ENCODE measurements at places on chromosomes 4 and X. TPM values are rescaled to one million over a fixed set of nuclear protein-coding genes. Genes with fewer than 3 reads are reported as not detected.

Gene EXOC1L
- not detected for total RNA-seq

Gene WNK3
- 0.64 TPM for total RNA-seq

Gene GATA1
- total RNA-seq, result not detected

Gene CORIN
- 3.2 TPM for total RNA-seq

Gene CPLX1
- total RNA-seq, result not detected

Gene ADGRL3
- total RNA-seq, result 1.3 TPM

Gene PNMA6A
- 0.43 TPM for total RNA-seq

Gene SCLT1
- total RNA-seq, result 19.3 TPM

Gene TMEM154
- total RNA-seq, result 11.2 TPM

Gene KLHL34
- not detected for total RNA-seq

Gene ATP1B4
- not detected for total RNA-seq

DNA sequence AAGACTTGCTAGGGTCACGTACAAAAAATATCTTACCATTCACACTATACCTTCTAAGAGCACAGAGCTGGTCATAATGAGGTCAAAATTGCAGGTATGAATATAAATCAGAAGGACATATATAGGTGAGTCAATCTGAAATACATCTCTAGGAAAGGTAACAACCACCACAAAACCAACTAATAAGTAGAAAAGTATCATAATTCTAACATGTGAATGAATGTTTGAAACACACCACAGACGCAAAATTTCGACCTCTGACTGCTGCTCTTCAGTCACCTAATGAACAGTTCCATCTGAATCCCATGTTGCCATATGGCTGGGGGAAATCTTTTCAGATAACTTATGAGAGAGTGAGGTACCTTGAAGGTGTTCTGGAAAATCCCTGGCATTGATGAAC, 22.1 kb downstream of the STAP1 start:
- DNase-seq, result no peak

DNA sequence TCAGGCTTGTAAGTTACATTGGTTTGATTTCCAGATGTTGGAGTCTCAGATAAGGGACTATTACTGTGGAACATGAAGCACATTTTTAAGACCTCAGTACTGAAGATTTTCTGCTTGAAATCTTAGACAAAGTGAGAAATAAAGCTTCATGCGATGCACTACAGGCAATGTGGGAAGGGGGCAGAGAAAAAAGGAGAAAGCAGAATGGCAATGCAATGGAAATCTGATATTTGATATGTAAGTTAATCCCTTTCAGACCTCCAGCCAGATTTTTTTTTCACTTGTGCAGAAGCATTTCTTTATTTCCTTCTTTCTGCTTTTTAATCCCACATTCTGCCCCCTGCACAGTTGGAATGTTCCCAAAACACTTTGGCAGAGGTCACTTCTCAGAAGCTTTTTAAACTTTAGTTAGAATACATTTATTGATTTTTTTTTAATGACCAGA, 174.3 kb downstream of the ADGRL3 start:
- DNase-seq, result no peak

GRCh38 chr4:7530932-7531639, 96.4 kb upstream of the PSAPL1 start:
- DNase-seq, result no peak

DNA sequence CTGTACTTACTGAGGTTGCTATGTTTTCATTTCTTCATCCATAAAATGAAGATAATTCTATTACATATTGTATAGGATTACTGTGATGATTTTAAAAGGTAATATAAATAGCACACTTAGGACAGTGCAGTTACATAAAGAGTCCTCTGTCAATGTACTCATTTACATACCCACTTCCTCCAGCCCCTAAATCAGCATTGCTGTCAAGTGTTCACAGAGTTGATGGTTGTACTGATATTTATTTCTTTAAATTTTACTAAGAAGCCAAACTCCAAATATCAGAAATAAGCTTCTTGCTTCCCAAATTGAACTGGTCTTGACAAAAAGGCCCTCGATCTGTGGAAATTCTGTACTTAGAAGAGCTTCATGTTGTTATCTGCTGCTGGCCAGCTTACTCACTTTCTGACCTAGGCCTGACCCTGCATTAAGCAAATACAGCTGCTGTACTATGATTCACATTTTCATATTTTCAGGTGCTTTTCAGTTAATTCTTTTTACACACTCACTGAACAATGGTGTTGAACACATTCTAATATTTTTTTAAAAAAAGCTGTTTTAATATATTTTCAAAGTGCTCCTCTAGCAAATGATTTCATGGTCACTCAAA, 259.6 kb downstream of the UNC5C start:
- peak; percentile 63 for DNase-seq

GRCh38 chr4:85703096-85703495, 228.1 kb downstream of the ARHGAP24 start:
- DNase-seq, result no peak

- peak; percentile 84 for DNase-seq
Measured at GRCh38 chrX:119041175-119041574, 31.6 kb upstream of the CT47C1 start.

DNA sequence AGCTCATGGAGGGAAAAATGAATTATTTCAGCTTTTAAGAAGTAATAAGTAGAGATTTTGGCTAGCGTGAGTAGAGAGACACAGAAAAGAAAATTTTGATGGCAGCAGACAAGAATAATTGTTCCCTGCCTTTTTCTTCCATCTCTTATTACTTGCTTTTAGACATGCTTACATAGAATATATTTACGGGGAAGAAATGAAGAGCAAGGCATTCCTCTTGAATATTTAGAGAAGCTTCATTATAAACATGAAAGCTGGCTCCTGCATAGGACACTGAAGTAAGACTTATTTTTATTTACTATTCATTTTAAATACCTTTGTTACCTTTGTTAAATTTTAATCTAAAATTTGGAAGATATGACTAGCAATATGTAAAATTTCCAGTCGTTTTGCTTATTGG, 32.2 kb downstream of the DCK start:
- DNase-seq, result peak; percentile 5

- DNase-seq, result no peak
Measured at GRCh38 chr4:2587213-2587823, 50.9 kb downstream of the FAM193A start.

- DNase-seq, result no peak
Measured at GRCh38 chr4:7902101-7902553, 37.5 kb downstream of the AFAP1 start.

DNA sequence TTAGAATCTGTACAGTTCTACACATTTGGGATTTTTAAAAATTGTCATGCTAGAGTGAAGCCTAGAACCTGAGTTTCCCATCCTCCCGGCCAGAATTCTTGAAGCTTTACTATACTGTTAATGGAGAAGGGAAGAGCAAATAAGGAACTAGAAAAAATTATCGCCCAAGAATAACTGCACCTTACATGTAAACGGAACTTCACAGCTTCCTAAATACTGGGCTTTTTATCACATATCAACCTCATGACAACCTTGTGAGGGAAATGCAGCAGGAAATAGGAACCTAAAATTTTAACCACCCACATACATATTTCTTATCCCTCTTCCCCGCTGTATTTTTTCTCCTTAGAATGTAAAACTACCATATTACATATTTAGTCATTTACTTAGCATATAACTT, 19.3 kb downstream of the ARHGEF9 start:
- no peak for DNase-seq

- DNase-seq, result no peak
Measured at GRCh38 chr4:11469650-11470437, 41.1 kb upstream of the HS3ST1 start.

DNA sequence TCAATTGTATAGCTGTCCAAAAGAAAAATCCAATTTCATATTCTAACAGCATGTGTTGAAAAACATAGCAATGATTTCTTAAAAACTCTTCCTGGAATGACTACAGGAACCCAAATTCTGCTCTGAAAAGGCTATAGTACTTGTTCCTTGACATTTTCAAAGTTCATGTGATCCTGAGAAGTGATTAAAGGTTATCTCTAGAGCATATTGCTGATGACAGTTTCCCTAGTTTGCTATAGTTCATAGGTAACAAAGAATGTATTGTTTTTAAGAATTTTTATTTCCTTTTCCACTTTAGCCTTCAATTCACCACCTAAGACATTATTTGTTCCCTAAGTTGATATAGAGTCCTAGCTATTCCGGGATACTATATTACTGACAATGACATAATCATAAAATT, 1614.6 kb downstream of the PCDH7 start:
- no peak for DNase-seq

GRCh38 chr4:159447296-159447695, 344.4 kb downstream of the RAPGEF2 start:
- DNase-seq, result no peak

DNA sequence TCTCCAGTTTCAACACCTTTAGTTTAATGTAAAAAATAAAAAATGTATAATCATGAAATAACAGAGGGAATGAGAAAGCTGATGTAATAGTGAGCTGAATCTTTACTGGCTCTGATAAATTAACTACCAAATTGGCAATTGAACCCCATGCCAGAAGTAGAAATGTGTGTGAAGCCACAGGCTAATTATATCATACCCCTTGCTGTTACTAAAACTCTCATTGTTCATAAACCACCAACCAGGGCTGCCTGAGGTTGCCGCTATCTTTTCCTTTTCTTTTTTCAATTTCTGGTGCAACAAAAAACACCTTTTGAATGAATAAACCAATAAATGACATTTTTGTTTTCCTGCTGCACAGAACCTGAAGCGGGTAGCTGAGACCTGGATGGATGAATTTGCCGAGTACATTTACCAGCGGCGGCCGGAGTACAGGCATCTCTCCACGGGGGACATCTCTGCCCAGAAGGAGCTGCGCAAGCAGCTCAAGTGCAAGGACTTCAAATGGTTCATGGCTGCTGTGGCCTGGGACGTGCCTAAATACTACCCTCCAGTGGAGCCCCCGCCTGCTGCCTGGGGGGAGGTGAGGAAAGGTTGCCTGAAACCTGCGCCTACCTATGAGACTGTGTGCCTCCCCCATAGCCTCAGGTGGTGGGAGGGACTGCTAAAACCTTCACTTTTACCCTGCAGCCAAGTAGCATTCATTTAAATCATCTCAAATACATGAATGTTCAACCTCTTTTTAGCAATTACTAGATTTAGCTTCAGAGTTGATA, 216.7 kb upstream of the GALNT7 start:
- no peak for DNase-seq

DNA sequence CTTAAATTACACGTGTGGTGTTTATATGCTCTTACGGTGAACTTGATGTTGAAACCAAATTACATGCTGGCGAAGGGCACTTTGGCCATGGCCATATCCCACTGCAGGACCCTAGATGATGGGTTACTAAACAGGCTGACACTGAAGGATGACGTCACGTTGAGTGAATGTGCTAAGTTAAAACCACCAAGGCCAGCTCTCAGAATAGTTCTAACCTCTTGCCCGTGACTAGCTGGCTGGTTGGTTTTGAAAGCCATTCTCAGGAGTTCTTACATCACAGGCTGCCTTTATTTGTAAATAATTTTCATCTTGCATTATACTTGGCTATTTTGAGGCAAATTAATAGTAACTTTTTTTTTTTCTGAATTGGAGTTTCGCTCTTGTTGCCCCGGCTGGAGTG, 41.3 kb upstream of the PHEX start:
- no peak for DNase-seq

DNA sequence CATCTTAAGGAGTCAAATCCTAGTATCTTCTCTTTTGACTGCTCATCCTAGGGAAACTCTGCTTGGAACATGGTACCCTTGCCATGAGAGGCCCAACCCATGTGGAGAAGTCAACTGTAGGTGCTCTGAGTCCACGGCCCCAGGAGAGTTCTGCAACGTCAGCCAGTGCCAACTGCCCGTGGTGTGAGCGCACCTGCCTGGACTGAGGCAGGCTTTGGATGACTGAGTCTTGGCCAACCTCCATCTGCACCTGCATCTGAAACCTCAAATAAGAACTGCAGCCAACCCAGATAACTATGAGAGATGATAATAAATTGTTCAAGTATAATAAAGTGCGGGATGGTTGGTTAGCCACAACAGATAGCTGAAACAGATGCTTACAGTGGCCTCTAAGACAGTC, 772.0 kb downstream of the TRIML1 start:
- DNase-seq, result no peak

GRCh38 chrX:96474741-96475125, 209.9 kb upstream of the DIAPH2 start:
- DNase-seq, result no peak

GRCh38 chr4:36192922-36193321, 51.4 kb downstream of the ARAP2 start:
- no peak for DNase-seq

GRCh38 chr4:139669335-139669734, 3.7 kb downstream of the MGST2 start:
- no peak for DNase-seq

DNA sequence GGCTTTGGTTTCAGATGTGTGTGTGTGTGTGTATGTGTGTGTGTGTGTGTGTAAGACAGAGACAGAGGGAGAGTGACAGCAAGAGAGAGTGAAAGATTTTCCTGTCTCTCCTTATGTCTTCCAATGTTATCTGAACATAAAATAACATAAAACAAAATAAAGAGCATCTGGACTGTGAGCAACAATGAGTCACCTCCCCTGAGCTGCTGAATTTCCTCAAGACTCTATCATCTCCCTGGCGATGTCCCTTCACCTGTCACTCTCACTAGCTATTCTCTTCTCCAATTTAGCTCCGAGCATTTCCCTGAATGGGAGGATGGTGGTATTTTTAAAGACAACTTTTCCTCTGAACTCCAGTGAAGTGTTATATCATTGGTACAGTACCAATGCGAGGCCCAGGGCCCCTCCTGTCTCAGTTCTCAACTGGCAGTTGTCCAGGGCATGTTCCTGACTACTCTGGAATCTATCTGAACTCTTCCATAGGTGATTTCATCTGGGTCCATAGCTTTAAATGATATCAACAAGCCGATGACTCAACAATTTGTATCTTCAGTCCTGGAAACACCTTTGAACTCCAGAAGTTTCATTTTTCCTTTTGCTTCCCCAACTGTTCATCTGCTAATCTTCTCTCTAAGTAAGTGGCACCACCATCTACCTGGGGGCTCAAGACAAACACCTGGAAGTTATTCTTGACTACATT, 195.0 kb upstream of the CLNK start:
- DNase-seq, result no peak

GRCh38 chr4:86174506-86174905, 185.3 kb downstream of the MAPK10 start:
- DNase-seq, result no peak

- DNase-seq, result no peak
Measured at GRCh38 chr4:161172396-161173026, 991.3 kb downstream of the FSTL5 start.

- no peak for DNase-seq
Measured at GRCh38 chr4:70298051-70298450, 36.7 kb upstream of the CABS1 start.

DNA sequence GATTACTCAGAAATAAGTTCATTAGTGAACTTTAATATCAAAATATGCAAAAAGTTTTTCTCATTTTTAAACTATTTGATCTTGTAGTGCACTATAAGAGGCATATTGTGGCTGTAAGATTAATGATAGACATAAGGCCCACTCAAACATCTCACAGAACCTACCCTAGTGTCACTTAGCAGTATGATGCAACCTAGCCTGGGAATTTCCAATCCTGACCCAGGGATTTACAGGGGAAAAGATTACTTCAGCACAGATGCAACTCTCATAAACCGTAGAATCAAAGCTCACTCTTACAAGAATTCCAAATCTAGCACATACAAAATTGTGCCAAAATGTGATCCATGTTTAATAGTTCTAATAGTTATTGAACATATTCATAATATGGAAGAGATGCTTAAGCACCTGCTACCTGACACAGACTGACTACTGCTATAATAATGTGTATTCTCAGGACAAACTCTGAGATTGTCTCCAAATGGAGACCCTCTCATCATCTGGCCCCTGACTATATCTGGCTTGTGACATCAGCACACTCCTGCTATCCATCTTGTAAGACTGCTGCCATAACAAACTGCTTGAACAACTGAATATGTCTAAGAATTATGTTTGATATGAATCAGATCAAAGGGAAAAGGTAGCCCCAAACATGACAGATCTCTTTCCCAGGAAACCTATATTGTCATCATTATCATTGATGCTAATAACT, 271.9 kb downstream of the PABPC4L start:
- peak; percentile 50 for DNase-seq

Data from fibroblast of villous mesenchyme (primary cell).